CMK (cell line): ENCODE measurements at places on chromosomes 12 and 14.

- DNase-seq: no peak
Observed at GRCh38 chr12:30985814-30986452, 59.4 kb downstream of the TSPAN11 start.

DNA sequence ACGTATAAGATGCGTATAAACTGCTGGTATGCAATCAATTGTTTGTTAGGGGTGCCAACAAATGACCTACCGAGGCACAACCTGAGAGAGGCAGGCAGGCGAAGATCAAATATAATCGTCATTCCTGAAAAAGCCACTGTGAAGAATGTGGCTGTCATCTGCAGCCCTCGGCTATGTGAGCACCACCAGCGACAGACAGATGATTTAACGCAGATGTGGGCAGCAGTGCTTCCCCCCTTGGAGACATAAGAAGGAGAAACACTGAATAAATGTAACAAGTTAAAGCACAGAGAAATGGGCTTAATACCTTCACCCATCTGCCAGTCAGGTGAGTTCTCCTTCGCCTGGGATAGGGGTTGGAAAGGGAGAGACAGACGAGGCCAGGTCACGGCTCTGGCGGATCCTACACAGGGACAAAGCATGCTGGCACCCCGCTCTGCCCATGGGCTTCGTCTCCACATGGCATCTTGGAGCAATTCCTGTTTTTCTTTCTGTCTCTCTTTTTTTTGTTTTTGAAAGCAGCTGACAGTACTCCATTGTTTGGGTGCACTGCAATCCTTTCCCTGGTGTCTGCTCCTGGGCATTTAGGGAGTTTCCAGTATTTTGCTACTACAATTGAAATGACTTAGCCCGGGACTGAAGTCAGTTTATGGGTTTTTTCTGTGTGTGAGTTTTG is 28.1 kb downstream of the TNFAIP2 start:
- DNase-seq: no peak

GRCh38 chr14:104541905-104542465 is 37.6 kb upstream of the C14orf180 start:
- no peak for DNase-seq

DNA sequence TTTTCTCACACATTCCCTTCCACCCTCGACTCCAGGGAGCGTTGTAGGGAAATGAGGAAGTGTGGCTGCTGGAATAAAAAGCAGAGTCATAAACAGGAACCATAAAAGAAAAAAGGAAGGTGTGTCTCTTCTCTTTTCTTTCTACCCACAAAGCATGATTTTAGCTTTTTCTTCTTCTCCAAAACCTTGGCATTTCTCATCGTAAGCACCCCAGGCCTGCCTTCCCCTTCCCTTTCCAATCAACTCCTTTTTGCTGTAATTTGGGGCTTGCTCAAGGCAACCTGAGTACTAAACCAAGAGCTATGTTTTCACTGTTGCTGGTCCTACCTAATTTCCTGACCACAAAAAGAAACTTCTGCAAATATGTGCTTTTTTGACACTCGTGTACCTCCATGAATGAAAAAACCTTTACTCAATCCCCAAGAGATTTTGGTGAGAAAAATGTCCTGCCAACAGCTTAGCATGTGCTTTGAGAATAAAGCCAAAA is 9.2 kb downstream of the PLBD1 start:
- DNase-seq: no peak

GRCh38 chr12:115944837-115945490 is 332.5 kb downstream of the MED13L start:
- DNase-seq: no peak

DNA sequence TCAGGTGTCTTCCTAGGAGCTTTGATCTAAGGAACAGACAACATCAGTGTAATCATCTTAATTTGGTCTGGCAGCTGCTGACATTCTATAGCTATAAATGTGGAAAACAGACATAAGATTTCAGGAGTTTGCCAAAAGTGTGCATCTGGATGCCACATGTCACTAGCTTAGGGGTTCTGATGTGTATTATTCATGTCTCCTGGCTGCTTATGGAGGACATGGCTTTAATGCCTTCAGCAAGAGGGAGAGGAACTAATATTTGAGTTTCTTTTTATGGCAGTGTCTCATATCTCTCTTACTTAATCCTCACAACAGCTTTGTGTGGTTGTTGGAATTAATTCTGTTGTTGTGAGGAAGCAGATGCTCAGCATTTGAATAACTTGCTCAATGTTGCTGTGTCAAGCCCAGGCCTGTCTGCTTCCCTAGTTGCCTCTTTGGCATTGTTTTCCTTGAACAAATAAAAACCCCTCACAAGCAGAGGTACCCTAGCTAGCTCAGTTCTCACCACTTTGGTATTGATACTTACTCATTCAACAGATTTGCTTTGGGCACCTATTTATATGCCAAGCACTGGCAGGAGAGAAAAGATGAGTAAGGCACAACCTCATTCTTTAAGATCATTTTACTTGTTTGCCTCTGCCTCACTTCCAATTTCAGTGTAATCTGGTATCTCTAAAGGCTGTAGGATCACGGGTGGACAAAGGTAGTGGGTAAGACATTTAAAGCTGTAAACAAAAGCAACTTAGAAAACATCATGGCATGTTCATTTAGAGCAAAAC is 39.8 kb upstream of the EID3 start:
- DNase-seq: no peak

DNA sequence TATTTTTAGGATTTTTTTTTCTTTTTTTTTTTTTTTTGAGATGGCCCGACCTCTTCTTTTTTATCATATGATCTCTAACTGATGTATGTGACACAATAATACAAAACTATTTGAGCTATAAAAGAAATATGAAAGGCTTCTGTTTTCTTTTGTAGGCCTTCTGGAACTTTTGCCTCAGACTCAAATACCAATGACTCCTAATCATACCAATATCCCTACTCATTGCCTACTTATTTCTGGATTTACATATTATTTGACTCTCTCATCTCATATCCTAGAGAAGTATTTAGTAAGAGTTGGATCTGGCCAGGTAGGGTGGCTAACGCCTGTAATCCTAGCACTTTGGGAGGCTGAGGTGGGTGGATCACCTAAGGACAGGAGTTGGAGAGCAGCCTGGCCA is 12.7 kb upstream of the WDR89 start:
- DNase-seq: no peak

DNA sequence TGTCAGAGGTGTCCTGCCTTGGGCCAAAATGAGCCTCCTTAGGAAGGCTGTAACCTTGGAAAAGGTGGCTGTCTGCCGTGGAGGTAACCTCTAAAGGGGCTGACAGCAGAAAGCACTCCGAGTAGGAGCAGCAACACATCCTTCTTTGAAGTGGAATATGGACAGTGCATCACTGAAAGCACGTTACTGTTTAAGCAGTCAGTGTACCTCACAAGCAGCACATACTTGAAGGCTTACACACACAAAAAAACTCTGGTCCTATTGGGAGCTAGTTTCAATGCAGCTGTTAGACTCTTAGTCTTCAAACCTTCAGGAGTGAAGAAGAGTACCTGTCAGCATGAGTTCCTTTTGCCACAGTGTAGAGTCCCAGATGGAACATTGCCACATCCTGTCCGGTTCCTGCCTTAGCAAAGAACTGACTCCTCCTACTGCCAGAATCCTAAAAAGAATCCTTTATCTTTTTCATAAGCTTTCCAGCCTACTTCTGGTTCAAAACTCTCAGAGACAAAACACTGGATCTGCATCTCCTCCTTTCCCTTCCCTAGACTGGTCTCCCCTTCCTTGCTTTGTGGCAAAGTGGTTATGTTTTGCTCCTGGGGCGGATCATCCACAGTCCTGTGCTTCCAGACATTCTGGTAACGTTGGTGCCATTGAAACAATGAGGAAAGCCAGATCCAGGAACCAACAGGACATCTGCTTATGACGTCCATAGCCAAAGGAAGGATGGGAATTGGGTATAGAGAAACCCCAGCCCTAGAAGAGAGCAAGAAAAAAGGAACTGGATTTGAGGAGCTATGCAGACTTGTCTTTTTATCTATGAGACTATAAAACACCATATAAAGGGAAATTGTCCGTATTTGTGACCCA is 8.5 kb upstream of the MDM1 start:
- no peak for DNase-seq

DNA sequence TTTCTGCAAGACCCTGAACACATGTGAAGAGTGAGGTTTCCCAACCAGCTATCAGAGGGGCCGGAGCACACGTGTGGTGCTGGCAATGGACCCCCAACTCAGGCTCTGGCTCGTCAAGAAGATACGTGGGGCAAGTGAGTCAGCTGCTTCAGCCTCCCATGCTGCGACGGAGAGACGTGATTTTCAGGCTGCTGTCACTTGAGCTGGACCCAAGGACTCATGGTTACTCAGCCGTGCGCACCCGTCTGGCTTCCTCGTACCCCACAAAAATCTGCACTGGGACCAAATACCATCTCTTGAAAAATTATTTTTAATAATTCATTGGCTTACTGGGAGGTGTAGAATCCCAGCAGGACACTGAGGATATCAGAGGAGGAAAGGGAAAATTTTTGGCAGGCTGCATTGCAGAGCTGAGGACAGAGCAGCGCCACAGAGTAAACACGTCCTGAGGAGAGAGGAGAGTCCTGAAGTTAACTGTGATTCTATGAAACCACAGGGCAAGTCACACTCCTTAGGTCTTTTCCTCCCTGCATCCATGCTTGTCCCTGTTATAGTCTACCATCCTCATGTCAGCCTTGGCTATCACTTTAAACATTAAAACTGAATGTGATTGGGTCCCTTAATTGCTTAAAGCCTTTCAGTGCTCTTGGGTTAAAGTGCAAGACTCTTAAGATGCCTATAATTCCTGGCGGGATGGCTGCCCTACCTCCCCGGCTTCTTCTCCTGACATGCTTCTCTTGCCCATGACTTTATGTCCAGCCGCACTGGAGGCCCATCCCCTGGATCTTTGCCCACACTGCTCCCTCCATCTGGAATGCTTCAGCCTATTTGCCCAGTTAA is 95.3 kb upstream of the SLC35F4 start:
- no peak for DNase-seq

DNA sequence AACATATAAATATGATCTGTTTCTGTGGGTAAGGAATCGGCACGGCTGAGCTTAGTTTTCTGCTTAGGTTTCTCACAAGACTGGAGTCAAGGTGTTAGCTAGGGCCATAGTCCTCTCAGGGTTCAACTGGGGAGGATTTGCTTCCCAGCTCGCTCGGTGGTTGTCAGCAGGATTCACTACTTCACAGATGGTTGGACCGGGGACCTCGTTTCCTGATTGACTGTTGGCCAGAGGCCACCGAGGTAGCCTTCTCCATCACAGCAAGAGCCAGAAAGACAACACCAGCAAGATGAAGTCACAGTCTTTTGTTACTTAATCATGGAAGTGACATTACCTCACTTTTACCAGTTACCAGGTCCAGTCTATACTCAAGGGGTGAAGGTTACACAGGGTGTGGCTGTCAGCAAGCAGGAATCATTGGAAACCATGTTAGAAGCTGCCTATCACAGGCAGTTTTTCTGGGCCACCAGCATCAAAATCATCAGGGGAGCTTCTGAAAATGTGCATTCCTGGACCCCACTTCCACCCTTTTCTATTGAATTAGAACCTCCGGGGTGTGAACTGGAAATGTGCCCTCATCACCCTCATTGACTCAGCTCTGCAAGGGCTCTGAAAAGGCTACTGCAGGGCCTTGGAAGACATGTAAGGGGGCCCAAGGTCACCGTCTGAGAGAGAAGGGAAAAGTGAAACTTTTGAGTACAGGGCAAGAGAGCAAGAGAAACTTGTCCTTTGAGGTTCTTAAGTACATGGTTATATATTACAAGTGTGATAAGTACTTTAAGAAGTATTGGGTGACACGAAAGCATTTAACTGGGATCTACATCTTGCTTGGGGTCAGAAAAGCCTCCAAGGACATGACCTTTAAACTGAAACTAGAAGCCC is 10.9 kb downstream of the COPS7A start:
- no peak for DNase-seq

GRCh38 chr12:115452751-115453281 is 768.8 kb upstream of the TBX3 start:
- DNase-seq: no peak

GRCh38 chr12:12180136-12180535 is 86.7 kb downstream of the LRP6 start:
- no peak for DNase-seq

DNA sequence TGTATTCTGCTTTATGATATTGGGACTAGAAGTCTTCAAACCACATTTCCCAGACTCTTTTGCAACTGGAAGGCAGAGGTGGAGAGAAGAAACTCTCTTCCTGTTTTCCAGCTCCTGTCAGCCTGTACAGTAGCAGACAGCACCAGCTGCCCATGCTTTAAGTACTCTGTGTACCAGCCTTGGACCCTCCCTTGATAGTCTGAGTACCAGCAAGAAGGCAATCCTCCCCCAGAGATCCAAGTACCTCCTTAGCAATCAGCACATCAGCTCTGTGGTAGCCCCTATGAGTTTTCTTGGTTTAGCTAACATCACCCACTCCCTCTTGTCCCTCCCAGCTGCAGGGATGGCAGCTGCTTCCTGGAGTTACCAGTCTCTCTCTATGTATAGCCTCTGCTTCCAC is 56.3 kb downstream of the STXBP6 start:
- DNase-seq: peak; percentile 17

GRCh38 chr12:79326663-79327062 is 364.1 kb downstream of the PAWR start:
- DNase-seq: no peak

DNA sequence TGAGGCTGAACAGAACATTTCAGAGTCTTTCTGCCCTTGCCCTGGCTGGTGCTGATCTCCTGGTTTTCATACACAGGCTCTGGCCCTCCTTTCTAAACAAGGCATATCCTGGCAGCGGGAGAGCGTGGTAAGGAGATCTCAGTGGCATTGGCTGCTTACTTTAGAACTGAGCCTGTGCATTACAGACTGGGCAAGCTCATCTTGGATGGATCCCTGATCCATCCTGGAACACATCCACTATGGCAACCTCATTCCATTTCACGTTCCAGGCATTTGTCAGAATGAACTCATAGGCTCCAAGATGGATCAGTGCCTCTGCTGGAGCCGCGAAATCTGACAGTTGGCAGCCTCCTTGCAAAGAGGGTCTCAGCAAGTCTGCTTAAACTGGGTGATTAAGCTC is 224.5 kb upstream of the PELI2 start:
- DNase-seq: no peak

GRCh38 chr12:27024291-27024690 is 1.9 kb downstream of the MED21 start:
- DNase-seq: no peak

GRCh38 chr14:61174987-61175386 is 106.2 kb downstream of the TMEM30B start:
- DNase-seq: no peak

DNA sequence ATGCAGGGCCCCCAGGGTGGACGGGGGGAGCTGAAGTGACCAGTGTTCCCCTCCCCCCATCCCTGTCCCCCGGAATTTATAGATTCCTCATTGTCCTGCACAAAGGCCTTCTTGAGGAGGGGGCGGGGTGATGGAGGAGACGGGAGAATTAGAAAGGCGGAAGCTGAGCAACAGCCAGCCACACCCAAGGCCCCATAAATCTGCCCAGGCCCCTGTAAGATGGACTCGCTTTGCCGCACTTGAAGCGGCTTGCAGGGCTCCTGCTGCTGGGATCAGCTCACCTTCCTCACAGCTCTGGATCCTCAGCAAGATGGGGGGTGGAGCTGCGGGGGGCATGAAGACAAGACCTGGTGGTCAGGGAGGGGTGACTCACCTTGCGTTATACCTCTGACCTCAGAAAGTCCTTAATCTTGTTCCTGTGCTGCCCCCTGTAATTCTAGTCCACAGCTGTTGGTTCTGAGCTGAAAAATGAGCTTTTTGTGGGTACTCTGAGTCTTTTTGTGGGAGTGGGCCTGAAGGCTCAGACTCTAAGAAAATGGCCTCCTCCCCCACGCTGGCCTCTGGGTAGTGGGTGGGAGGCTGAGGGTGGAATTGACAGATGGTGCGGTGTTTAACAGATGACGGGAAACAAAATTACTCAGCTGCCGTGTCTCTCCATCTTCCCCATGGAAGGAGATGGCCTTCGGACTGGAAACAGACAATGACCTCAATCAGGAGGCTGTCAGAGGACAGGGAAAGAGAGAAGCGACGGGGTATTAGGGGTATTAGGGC is 15.8 kb upstream of the ANKRD33 start:
- DNase-seq: no peak
